ENCODE measurements at places on chromosomes 4 and X.
A peak's percentile ranks its signal among the peaks of the same experiment; 100 is the strongest.

GRCh38 chr4:165079476-165079875 lies 25.8 kb downstream of the TRIM75 start:
- no peak for DNase-seq

DNA sequence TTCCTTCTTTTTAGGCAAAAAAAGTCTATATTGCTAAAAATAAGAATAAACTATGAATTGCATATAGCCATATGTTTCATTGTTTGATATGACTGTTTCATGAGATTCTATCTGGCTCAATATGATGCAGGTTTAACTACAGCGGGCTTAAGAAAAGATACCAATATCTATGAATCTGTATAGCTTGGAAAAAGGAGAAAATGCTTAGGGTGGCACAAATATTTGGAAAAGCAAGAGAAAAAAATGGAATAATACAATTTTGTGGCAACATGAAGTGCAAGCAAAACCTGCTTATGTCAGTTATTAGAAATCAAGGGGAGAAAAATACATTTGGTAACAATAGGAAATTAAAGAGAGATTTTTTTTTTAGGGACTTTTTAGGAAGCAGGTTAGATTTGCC lies 48.3 kb upstream of the NFKB1 start:
- DNase-seq, result no peak

DNA sequence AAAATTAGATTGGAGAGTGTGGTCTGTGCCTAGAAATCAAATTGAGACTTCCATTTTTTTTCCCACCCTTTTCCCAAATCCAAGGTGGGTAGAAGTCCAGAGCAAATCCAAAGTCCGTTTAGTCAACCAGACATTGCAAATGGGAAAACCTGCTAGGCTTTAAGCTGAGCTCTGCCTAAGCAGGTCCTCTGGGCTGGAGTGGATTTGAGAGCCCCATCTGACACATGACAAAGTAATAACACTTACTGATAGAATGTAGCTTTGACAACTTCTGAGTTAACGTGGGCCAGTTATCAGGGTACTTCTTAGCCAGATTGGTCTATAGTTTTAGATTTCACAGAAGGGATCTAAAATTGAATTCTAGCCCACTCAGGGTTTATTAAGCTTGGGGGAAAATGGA lies 242.3 kb downstream of the GALNTL6 start:
- no peak for DNase-seq

- DNase-seq, result no peak
Measured at GRCh38 chr4:144699565-144699964, 53.6 kb downstream of the HHIP start.

DNA sequence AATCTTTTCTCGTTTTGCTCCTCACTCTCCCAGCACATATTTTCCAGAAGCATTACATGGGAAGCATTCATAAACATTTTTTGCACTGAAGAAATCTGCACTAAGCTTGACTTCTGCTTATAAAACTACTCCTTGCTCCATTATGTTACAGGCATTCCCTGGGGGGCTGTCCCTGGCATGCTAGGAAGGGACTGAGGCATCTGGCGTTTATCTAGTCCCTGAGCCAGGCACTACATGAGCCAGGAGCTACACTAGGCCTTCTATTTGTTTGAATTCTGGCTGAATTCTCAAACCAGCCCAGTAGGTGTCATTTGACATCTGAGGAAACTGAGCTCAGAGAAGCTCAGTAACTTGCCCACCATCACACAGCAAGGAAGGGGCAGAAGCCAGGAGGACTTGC lies 43.3 kb downstream of the NHSL2 start:
- no peak for DNase-seq

DNA sequence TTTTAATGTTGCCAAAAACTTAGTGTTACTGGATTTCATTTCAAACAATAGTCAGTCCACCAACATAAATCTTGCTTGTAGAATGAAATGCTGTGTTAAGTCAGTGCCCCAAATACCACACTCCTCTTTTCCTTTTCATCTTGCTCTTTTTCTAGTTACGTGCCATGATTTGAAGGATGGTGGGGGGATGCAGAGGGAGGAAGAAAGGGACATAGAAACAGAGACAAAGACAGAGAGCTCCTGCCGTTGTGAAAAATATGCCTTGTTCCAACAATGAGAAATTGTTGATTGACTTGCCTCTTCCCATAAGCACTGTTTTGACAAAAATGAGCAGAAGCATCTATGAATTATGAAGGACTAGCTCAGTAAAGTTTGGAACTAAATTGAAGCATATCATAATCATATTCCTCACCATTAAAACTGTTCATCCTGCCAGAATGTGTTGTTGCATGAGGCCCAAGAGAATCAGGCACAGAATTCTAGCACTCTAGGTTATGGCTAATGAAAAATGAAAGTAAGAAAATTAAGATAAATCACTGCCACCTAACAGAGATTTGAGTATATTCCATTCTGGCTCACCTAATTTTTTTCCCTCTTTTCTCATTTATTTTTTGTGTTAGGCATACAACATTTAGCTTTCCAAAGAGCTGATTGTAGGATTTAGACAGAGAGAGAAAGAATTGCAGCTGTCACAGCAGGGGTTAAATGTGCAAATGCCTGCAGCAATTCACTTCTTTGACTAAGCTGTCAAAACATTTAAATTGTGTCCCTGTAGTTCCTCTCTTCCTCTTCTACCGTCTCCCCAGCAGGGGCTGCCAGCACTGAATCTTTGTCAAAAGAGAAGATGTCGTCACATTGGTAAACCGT lies 111.6 kb upstream of the PTPN13 start:
- peak; percentile 79 for DNase-seq

- no peak for DNase-seq
Measured at GRCh38 chr4:174454815-174455473, 67.3 kb downstream of the HPGD start.

DNA sequence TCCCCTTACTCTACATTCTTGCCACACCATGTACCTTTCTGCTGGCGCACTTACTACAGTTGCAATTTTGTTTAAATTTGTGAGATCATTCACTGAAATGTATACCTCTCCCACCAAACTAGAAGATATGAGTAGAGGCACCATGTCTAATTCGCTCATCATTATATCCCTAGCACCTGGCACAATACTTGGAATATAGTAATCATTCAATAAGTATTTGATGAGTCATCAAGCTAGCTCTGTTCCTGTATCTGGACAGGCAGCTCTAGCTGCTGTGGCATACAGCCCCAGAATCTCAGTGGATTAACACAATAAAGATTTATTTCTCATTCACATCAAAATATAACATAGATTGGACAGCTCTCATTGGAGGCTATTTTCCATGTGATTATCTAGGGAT lies 245.9 kb downstream of the IDS start:
- no peak for DNase-seq

GRCh38 chr4:45120163-45120562 lies 393.8 kb upstream of the GNPDA2 start:
- DNase-seq, result no peak

- DNase-seq, result no peak
Measured at GRCh38 chr4:47469951-47470350, 6.4 kb upstream of the COMMD8 start.

GRCh38 chrX:12138361-12139313 lies at the start of gene FRMPD4:
Gene FRMPD4 (plus strand): TSS chrX:12138473. CDS start chrX:12138972, 499 bp downstream.
- DNase-seq, result peak; percentile 90

DNA sequence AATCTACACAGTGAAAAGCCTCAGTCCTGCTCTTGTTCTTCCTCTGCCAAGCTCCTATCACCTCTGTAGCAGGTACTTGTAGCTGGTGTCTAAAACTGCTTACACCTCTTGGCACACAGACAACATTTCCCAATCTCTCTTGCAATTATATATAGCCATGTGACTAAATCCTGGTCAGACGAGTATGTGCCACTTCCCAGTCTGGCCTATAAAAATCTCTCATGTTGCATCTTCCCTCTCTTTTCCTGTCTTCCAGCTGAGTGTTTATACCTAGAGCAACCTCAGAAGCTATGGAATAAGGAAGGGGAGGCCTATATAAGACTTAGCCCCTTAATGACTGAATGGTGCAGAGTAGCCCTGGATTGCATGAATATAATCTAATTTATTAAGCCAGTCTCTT lies 105.8 kb downstream of the RNF150 start:
- no peak for DNase-seq

GRCh38 chrX:23251043-23251442 lies 83.6 kb upstream of the PTCHD1 start:
- DNase-seq, result no peak

DNA sequence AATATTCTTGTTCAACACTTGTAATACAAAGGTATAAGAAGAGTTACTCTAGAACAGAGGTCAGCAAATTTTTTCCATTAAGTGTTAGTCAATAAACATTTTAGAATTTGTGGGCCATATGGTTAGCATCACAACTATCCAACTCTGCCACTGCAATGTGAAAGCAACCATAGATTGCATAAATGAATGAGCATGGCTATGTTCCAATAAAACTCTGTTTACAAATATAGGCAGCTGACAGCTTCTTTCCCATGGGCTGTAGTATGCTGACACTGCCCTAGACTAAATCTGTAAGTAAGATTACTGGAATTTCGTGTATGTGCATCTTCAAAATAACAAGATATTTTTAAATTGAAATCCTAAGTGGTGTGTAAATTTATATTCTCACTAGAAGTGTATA lies 73.7 kb downstream of the GABRA2 start:
- DNase-seq, result no peak

GRCh38 chr4:6889101-6889735 lies 20.4 kb upstream of the TBC1D14 start:
- DNase-seq, result no peak

GRCh38 chr4:139210486-139210885 lies 33.5 kb upstream of the ELF2 start:
- no peak for DNase-seq

- DNase-seq, result peak; percentile 52
Measured at GRCh38 chr4:19880206-19880605, 371.5 kb upstream of the SLIT2 start.

- no peak for DNase-seq
Measured at GRCh38 chrX:130295519-130296296, 27.0 kb upstream of the ZNF280C start.

DNA sequence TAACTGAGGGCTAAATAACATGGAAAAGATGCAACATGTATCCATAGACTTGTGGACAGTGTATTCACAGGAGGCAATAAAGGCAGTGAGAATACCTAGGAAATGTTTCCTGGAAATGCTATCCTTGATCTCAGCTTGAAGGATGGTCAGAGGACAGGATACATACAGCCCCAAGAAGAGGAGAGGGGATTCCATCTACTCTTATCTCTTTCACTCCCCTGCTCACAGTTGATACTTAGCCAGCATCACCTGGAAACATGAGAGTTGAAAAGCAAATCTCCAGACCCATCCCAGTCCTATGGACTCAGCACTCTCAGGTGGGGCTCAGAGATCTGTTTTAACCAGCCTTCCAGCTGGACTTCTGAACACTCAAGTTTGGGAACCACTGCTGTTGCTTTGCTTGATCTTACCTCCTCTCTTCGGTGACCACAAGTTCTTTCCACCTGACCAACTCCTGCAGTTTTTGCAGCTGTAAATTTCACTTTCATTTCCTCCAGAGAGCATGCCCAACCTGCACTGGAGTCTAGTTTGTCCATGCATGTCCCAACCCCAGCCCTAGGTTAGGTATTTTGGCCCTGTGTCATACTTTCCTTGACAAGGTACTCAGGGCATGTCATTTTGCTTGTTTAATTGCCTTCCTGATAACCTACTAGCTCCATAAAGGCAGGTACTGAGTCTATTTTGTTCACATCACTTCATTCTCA lies 10.4 kb downstream of the RELL1 start:
- no peak for DNase-seq

DNA sequence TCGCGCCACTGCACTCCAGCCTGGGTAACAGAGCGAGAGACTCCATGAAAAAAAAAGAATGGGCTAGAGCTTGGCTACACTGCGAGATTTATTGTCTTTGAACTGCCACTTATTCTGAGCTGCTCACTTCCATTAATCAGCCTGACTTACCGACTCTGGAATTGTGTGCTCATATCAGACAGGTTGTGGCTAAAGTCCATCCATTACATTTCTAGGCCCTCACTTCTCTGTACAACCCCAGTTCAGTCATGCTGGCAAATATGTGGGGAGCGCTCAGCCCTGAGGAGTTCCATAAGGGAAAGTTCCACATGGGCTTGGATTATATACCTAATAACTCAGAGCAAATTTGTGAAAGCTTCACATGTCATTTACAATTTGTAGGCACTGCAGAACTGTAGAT lies 270.6 kb downstream of the TRIML1 start:
- DNase-seq, result no peak

DNA sequence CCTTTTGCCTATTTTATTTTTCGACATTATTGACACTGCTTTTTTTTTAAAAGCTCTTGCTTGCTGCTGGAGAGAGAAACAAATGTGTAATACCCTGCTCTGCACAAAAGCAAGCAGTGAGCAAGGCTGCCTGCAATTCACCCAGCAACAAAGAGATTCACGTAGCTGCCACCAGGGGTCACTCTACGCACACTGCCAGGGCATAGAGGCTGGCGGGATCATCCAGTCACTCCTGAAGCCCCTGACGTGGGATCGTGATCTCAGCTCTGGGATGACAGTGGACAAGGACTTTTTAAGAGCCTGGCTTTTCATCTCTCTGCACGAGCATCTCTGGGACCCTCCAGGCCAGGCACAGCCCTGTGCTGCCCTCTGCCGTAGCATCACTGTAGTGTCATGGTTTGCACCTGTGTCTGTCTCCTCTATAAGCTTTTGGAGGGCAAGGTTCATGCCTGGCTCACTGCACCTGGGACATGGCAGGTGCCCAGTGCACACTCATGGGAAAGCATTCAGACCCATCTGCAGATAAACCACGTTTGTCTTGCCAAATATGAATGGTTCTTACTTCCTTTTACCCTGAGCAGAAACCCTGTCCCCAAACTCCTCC lies 19.8 kb downstream of the C4orf50 start:
- DNase-seq, result peak; percentile 82

GRCh38 chr4:145492376-145492775 lies 10.7 kb downstream of the SMAD1 start:
- no peak for DNase-seq

GRCh38 chr4:145061318-145061920 lies 36.6 kb downstream of the ANAPC10 start:
- no peak for DNase-seq

- DNase-seq, result peak; percentile 19
Measured at GRCh38 chr4:28357990-28358389, 1497.3 kb downstream of the STIM2 start.

- peak; percentile 6 for DNase-seq
Measured at GRCh38 chr4:61210186-61210939, 10.2 kb downstream of the ADGRL3 start.

GRCh38 chrX:25154168-25154567 lies 138.4 kb upstream of the ARX start:
- DNase-seq, result no peak

GRCh38 chrX:37993837-37994619 lies 12.3 kb upstream of the SYTL5 start:
- DNase-seq, result peak; percentile 47

- DNase-seq, result peak; percentile 81
Measured at GRCh38 chr4:3792813-3793212, 26.6 kb downstream of the ADRA2C start.

DNA sequence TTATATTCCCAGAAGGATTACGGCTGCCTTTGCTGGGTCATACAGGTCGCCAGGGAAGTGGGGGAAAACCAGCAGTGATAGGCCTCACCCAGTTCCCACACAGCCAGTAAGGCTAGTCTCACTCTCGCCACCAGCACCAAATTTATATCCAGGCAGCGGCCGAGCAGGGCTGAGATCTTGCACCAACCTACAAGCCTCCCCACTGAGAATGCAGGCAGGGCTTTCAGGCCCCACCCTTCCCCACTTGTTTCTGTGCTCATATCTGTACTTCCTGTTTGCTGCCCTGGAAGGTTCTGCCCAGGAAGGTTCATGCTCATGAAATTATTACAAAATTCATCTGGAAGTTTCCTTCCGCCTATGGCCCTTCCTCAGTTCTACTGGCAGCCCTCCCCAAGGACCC lies 179.7 kb downstream of the STIM2 start:
- no peak for DNase-seq
